Right lung (tissue), 10 donors: ENCODE measurements at places on chromosomes 1 and 21.

DNA sequence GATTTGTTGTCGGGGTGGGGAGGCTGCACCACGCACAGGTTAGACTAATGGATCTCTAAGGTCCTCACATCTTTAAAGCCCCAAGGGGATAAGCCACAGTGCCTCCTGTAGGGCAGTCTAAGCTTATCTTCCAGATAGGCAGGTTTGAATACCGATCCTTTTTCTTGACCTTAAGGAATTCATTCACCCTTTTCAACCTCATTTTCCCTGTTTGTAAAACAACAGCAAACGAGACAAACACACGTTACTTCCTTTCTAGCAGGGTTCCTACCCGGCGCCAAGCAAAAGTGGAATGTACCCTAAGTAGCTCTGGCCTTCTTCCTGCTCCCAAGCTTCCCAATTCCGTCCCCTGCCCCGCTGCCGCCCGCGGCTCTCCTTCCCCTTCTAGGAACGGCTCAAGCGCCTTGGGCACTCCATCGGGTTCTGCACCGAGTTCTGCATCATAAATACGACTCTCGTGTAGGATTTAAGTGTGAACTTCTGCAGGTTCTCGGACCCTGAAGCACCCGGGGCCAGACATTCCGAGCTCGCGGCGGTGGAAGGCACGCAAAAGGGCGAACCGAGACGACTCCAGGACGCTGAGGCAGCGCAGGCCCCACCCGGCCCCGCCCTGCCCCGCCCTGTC lies 548 bp upstream of the CDC20 start:
- no peak for DNase-seq

- DNase-seq, result no peak
Observed at GRCh38 chr1:198620218-198620617, 18.6 kb upstream of the PTPRC start.

DNA sequence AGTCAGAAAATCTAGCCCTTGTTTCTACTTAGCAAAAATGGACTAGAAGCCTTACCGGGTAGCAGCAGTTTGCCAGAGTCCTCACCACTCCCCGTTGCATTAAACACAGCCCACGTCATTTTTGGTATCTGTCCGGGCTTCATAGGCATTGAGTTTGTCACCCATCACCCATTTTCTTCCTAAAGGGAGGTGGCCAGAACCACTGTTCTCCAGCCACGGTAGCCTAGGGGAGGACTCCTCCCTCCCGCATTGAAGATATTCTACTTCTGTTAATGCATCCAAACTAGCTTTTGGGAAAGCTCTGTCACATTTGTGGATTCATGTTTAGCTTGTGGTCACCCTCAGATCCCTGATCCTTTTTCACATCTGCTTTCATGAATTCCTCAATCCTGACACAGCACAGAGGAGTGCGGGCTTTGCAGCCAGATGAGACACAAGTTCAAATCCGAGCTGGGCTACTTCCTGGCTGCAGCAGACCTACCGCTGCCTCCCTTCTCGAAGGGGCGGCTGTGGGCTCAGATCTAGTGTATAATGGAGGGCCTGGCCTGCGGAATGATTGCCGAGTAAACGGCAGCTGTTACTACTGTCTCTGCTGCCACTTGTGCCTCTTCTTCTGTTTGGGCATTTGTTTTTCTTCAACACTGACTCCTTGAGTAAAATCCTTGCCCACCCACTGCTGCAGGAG lies 63.2 kb upstream of the EFHD2 start:
- DNase-seq, result no peak

- DNase-seq, result no peak
Observed at GRCh38 chr1:239814306-239814881, 277.3 kb upstream of the FMN2 start.

- no peak for DNase-seq
Observed at GRCh38 chr21:42062236-42063022, 8.7 kb upstream of the UMODL1 start.

DNA sequence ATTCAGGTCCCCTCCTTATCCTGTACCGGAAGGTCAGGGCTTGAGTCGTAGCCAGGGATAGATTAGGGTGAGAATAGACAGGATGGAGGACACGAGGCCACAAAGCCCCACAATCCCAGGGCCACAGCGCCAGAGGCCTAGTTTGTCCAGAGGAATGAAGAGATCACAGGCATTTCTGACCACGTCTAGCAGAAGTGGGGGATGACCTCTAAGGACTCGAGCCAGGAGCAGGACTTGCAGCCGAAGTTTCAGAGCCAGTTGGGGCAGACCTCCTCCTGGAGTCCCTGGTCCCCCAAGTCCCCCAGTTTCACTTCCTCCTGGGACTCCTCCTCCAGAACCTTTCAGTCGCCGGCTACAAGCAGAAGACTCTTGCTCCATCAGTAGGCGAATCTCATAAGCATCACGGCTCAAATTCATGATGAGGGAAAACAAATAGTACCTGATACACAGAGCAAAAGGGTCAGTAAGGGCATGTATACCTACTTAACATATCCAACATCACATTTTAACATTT lies 2.3 kb upstream of the ITGA10 start:
- no peak for DNase-seq

DNA sequence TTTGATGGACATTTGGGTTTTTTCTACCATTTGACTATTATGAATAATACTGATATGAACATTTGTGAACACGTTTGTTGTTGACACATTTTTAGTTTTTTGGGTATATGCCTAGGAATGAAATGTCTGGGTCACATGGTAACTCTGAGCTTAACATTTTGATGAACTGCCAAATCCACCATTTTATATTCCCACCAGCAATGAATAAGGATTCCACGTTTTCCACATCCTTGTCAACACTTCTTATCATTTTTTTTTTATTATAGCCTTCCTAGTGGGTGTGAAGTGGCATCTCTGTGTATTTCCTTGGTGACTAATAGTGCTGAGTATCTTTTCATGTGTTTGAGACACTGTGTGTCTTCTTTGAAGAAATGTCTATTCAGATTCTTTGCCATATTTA lies 67.6 kb downstream of the RASAL2 start:
- DNase-seq, result no peak

DNA sequence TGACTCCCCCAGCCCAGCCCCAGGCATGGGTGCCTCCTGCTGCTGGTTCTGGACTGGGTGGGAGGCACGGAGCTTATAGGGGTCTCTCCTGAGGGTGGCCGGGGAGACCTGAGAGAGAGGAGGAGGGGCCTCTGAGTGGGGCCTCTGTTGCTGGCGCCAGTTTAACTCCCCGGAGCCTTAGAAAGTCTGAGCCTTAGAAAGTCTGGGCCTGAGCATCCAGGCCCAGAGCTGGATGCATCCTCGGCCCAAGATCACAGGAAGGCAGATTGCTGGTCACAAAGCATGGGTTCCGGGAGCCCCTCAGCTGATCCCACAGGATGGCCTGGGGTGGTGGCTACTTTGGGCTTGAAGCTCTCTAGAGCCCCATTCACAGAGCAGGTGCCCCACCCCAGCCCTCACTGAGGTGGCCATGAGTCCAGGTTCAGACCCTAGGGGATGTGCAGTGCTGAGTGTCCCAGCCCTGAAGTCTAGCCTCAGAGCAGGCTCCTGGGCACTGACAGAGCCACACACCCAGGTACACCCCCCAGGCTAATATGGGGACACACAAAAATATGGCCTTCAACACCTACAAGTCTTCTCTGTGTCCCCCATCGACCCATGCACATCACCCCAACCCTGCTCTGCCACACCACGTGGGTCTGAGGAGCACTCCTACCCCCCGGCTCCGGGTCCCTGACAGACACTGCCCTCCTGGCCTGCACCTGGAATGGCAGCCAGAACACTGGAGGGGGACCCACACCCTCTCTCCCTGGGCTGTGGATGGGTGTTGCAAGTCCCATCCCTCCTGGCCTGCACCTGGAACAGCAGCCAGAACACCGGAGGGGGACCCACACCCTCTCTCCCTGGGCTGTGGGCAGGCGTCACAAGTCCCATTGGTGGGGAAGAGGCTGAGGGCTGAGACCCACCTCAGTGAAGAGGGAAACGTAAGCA lies 9.7 kb downstream of the PLA2G2F start:
- no peak for DNase-seq

- no peak for DNase-seq
Observed at GRCh38 chr1:92831368-92831761, 475 bp upstream of the RPL5 start.

- no peak for DNase-seq
Observed at GRCh38 chr1:14923727-14924452, 229.7 kb upstream of the TMEM51 start.

DNA sequence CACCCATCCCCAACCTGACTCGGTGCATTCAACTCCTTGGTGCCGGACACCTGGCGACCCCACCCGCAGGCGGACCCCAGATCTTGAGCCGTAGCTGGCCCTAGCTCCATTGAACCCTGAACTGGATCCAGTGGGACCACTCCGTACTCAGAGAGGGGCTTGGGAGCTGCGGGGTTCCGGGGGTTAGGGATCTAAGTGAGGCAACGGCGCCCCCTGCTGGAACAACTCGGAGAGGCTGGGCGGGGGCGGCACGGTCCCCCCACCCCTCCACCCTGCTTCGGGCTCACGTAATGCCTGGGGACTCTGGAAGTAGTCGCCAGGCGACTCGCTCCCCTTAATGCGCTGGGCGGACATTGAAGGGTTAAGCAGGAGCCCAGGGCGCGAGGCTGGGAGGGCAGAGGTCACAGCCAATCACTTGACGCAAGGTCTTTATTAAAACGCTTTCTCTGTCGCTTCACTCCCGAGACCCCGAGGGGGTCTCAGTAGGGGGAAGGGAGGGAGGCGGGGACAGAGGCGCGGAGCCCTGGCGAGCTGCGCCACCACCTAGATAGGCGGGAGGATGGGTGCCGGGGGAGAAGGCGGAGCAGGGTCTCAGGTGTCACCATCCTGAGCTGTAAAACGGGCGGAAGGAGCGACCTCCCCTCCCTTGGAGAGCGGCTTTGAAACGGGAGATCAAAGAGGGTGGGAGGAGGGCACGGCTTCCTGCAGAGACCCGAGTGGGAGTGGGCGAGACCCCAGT lies 704 bp upstream of the CRABP2 start:
- DNase-seq, result peak; percentile 75

GRCh38 chr1:219927956-219928790 lies at the start of gene SLC30A10:
Gene SLC30A10, minus strand, starts transcription at chr1:219928557. Its CDS starts 117 bp downstream, at chr1:219928440.
- DNase-seq, result peak; percentile 19

DNA sequence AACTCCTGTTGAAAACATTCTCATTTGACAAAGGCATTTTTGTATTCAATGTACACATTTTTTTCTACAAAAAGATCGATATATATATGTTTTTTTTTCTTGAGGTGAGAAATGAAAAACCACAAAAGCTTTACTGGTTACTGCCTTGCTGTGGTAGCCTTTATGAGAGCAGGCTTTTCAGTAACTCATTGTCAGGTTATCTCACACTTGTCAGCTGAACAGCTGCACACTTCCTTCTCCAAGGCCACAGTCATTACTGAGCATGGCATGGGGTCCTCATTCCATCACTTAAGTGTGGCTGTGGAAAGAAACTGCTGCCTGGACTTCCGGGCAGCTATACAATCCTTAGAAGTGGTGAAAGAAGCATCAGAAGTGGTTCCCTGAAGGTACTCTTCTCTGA lies 169.3 kb upstream of the ZP4 start:
- no peak for DNase-seq

DNA sequence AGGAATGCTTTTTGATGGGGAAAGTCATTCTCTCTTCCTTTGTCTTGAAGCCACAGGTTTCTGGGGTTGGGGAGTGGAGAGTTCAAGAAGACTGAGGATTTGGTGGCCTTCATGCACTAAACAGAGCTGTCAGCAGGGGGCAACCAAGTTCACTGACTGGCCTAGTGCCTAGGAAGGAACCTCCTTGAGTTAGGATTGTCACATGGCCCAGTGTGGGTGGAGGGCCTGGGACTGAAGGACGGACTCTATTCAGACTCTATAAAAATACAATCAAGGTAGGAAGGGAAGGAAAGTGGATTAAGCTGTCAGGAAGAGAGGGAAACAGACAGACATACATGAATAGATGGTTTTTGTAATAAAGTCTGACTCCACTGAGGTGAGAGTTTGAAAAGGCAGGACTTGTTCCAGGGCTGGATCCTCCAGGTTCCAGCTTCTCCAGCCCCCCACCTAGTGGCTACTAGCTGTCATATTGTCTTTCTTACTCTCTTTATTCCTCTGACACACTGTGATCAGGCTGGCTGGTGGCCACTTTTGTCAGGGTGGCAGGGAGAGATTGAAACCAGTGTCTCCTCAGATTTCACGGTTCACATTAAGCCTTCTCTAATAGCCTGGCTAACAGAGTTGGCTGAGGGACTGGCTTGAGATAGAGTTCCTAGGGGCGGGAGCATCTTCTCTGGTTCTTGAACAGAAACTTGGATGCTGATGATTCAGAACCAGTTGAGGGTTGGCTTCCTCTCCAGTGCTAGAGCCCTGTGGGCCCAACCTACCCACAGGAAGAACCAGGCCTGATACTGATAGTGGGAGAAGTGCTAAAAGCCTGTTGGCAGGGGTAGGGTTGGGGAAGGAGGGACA lies 4.1 kb upstream of the SH3BGRL3 start:
- DNase-seq, result peak; percentile 75

GRCh38 chr1:167431261-167431908 lies 86.9 kb downstream of the CD247 start:
- no peak for DNase-seq

DNA sequence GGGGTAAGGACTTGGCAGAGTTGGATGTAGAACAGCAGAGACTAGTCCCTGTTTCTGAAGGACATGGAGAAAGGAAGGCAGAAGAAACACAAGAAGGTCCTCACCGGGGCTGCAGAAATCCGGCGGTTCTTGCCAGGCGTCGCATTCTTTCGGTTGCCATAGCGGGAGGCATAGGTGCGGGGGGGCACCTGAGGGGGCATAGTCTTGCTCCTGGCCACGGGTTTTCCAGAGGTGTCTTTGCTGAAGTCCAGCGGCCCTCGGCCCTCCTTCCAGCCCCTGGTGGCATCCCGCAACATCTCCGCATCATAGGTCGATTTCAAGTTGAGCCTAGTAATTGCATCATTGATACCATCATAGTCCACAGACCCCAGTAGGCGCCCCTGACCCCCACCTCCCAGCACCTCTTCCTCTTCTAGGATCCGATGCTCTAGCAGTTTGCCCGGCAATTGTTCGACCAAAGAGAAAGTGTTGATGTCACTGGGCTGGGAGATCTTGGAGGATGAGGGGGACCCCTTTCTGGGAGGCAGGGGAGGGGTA lies 25.8 kb downstream of the PIK3C2B start:
- no peak for DNase-seq

DNA sequence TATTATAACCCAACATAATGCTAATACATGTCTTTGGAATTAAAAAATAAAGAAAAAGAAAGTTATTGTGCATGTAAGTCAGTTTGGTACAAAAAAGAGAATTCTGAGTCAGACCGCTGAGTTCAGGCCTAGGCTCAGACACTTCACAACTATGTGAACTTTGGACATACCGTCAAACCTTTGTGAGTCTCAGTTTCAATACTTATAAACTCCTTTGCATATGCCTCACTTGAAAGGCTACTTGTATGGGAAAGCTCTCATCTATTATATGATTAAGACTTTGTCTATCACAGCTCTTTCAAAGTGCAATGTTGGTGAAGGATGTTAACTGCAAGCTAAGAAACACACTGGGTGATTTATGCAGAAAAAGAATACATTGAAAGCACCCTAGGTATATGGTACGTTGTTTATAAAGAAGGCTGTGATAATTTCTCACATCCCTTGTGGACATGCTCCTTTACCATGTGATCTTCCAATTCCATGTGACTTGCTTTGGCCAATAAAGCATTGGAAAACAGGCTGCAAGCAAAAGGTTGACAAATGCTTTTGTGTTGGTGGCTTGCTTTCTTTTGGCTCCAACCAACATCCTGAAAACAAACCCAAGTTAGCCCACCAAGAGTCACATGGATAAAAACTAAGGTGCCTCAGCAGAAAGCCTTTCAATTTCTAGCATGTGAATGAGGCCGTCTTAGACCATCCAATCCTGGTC lies 49.6 kb downstream of the INTS7 start:
- no peak for DNase-seq
